Stimulated activated CD4-positive, alpha-beta T cell treated with anti-CD3 and anti-CD28 coated beads, Interleukin-15, amount 100 ng/mL, for 1 hour (primary cell): ENCODE measurements at places on chromosomes 3 and 15.

- DNase-seq: peak; percentile 29
Measured at GRCh38 chr3:10198761-10199649, 34.3 kb downstream of the IRAK2 start.

- no peak for DNase-seq
Measured at GRCh38 chr3:127103080-127103479, 89.9 kb upstream of the PRR23E start.

DNA sequence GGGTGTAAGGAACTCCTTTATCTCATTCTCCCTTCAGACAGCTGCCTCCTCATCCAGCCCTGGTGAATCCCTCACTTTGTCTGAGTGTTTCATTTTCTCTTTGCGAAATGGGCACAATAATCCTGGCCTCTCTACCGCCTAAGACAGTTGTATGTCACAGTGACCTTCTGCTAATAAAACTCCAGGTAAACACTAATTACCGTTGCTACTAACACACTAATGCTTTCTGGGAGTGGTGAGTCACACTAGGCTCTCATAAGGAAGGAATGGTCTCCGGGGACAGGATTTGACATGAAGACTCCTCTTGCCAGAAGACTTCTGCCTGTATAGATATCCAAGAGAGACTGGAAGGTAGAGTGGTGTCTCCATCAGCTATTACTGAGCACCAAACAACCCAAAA, 71.7 kb upstream of the SNRK start:
- DNase-seq: no peak

- no peak for DNase-seq
Measured at GRCh38 chr3:74351213-74351612, 263.2 kb downstream of the CNTN3 start.

GRCh38 chr15:34078900-34079299, 22.8 kb downstream of the EMC7 start:
- no peak for DNase-seq

DNA sequence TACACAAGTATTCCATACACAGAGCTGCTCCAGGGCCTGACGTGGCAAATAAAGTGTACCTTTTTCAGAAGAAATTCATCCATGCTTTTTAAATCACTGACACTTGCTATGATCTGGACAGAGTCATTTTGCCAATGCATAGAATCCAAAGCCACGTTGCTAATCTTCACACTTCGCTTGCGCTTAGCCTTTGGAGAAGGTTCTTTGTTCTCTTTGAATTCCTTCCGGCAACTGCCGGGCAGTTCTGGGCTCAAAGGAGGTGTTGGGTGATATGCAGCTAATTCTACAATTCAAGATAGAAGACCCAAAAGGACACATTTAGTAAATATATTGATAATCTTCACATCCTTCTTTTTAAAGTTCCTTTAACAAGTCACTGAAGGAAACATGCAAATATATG, 69.9 kb downstream of the NR2E3 start:
- no peak for DNase-seq

- DNase-seq: no peak
Measured at GRCh38 chr3:177633671-177634207, 436.5 kb upstream of the TBL1XR1 start.

- no peak for DNase-seq
Measured at GRCh38 chr3:179681492-179682263, 28.8 kb downstream of the USP13 start.

- DNase-seq: no peak
Measured at GRCh38 chr3:16993227-16993626, 108.5 kb downstream of the PLCL2 start.

DNA sequence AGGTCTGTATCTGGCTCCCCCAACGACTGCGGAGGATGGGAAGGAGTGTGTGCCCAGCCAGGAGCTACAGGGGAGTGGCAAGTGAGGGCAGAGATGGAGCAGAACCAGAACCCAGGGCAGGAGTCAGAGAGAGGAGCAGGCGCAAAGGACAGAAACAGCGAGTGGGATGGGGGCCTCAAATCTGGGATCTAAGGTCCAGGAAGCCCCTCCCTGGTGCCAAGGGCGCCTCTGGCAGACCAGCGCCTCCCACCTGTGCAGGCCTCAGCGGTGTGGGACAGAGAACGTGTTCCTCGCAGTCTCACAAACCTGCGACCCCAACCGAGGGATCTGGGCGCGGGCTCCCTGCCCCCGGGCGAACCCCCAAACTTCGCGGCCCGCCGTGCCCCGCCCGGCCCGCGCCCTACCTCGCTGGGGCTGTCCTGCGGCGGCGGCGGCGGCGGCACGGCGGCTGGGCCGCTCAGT, 301 bp downstream of the PCBP4 start:
- no peak for DNase-seq

DNA sequence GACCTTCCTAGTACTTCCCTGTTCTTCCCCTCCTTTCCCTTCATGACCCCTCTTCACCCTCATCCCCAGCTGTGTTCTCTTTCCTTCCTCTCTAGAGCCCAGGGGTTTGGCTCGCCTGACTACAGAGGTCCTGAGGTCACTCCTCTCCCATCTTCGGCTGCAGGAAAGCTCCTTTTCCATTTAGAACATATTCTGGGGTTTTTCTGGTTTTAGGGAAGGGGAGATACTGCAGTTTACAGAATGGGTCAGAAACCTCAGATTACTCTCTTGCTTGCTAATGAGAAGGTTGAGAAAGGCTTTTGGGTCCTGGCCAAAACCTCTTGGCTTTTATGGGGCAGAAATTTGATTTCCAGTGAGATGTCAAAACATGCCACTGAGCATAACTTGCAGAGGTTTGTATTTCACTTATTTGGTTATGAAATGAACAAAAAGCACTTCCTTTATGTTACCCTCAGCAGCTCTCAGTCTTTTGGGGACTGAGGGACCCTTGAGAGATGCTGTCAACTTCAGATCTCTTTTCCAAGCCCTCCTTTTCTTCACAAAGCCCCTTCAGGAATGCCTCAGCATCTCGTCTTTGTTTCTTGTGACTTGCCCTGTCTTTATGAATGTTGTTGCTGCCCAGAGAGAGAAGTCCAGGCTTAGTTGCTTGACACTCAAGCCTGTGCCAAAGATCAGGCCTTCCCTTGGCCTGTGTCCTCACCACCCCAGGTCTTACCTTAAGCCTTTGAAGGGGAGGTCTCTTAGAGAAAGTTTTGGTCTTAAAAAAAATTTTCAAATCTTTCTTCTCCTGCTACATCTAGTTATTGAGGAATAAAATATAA, 121.7 kb upstream of the TPM1 start:
- no peak for DNase-seq

DNA sequence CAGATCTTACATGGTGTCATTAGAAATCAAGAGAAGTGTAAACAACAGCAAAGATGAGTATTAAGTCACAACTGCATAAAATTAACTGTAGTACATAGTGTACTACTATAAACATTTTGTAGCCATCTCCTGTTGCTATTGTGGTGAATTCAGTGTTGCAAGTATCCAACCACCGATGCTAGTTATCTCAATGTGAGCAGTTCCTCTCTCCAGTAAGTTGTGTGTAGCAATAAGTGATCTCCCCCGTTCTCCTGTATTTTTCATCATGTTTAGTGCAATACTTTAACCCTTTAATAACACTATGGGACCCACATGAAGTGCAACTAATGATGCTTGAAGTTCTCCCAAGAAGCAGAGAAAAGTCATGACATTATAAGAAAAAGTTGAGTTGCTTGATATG, 264.7 kb upstream of the KCNH8 start:
- no peak for DNase-seq

- no peak for DNase-seq
Measured at GRCh38 chr3:169218314-169218983, 445.1 kb downstream of the MECOM start.

DNA sequence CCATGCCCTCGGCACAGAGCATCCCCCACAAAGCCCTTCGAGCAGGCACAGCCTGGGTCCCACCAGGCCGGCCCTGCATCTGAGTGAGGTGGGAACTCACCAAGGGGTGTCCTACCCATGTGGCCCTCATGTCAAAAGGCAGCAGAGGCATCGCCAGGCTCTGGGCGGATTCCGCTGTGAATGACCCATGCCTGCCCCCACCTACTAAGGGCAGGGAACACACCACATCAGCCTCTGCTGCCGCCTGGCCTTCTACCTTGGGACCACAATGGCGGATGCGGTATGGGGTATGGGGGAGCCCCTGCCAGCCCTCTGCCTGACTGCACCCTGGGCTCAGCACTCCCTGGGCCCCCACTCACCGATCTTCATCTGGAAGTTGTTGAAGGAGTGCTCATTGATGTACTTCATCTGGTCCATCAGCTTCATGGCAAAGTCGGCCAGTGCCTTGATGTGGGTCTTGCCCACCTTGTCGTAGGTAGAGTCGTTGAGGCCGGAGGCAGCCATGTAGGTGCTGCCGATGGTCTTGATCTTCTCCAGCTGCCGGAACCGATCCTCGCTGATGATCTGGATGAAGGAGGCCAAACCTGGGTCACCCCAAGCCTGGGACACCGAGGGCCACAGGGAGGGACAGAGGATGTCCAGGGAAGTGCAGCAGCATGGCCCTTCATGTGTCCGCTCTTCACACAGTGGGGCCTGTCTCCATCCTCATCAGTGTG, 87.8 kb downstream of the SEC22A start:
- DNase-seq: no peak

DNA sequence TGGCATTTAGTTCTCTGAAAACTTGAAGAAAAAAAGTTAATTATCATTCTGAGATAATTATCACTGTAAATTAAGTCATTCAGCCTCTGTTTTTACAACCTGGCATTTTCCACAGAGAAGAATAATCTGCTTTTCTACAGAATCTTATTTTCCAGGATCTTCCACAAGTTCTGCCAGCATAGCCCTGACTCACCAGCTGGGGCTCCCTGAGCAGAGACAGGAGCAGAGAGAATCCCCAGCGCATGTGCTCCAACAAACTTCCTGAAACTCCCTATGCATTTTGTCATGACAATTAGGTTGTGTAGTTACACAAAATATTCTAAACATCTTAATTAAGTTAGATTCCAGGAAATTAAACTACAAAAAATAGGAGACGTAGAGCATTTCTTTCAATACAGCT, 32.1 kb upstream of the TMEM207 start:
- no peak for DNase-seq

GRCh38 chr3:46895204-46895660, 17.7 kb downstream of the PTH1R start:
- DNase-seq: peak; percentile 57

- DNase-seq: no peak
Measured at GRCh38 chr3:192061426-192061825, 600.5 kb downstream of the PYDC2 start.

DNA sequence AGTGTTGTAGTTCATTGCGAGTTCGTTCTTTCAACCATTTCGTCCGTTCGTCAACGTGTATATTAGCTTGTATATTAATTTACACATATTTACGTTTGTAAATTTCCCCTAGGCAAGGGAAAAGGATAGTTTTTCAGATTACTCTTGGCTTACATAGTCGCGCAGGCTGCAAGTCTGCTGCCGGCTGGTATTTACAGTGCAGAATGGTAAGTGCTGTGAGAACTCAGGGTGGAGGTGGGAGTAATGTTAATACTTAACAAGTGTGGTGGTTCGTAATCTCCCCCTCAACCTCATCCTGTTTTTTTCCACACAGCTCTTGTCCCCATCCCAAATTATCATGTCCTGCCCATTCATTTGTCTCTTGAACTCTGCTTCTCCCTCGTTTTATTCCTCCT, 766 bp downstream of the FAM98B start:
- no peak for DNase-seq

DNA sequence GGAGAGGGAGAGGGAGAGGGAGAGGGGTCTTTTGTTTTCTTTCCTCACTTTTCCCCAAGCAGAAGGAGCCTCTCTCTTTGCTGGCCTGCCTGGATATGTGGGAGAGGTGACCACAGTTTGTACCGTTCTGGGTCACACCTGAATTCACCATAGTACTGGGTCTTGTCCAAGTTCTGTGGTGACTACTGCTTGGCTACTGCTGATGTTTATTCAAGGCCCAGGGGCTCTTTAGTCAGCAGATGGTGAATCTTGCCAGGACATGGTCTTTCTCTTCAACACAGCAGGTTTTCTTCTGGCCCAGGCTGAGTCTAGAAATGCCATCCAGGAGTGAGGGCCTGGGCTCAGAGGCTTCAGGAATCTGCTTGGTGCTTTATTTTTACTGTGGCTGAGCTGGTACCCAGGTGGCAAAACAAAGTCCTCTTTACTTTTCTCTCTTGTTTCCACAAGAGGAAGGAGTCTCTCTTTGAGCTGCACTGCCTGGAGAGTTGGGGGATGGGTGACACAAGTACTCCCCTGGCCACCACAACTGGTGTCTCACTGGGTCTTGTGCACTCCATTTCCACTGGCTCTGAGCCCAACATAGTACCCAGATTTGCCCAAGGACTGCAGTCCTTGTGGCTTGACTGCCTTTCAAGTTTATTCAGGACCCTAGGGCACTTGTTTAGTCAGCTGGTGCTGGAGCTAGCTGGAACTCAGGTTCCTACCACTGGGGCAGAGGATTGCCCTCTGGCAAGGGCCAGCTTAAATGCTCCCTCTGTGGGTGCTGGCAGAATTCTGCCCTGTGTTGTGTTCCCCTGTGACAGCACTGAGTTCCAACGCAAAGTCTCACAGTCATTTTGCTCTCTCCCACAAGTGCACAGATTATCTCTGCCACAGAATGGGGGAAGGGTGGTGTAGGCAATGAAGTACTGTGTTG, 16.8 kb upstream of the CCNDBP1 start:
- DNase-seq: no peak

DNA sequence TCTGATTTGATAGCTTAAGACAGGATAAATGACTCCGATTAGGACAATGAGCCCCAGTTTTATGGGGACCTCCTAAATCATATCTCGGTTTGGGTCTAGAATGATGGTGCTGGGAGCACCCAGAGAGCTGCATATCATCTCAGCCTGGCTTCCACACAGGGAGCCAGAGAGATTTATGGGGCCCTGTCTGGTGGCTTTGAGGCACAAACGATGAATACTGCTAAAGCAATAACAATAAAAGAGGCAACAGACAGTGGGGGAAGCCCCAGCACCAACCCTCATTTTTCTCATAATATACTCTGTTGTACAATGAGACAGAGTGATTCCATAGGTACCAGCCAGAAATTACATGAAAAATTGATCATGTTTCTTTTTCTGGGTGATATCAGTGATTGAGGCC, 889.0 kb upstream of the CFAP20DC start:
- DNase-seq: no peak

GRCh38 chr3:145519398-145520047, 641.5 kb downstream of the PLOD2 start:
- DNase-seq: no peak

DNA sequence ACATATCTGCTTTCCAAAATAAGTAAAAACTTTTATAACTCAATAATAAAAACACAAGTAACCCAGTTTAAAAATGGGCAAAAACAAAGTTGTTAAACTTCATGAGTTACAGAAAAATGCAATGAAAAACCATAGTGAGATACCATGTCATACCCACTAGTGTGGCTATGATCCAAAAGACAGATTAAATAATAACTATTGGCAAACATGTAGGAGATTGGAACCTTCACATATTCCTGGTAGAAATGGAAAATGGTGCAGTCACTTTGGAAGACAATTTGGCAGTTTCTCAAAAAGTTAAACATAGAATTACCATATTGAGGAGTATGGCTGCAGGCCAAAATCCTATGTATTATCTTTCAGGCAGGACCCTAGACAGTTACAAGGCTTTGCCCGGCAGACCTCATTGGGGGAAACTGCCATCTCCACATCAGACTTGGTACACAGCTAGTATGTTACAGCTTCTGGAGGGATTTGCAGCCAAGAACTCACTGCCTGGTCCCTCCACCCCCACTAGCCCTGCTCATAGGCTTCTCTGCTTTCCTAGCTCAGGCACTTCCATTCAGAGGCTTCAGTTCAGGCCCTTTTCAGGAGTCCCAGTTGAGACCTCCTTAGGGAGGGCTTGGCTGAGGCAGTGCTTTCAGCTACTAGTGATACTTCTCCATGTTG, 147.8 kb downstream of the NEK10 start:
- DNase-seq: no peak
